Stimulated activated CD8-positive, alpha-beta memory T cell treated with anti-CD3 and anti-CD28 coated beads, Interleukin-7, amount 100 ng/mL, for 48 hours (primary cell): ENCODE measurements at places on chromosomes 6 and 20.

DNA sequence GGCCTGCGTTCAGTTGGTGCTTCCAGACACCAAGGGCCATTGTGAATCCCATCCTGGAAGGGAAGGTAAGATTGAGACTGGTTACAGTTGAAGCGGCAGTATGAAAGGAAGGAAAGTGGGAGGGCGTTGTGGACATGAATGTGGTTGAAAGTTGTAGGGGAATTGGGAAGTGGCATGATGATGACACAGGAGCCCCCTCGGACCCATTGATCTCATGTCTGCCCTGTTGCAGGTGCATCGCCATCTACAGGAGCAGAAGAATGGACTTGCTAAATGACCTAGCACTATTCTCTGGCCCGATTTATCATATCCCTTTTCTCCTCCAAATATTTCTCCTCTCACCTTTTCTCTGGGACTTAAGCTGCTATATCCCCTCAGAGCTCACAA is 5.5 kb downstream of the HLA-DQA1 start:
- DNase-seq, result no peak

- DNase-seq, result no peak
Measured at GRCh38 chr20:53352727-53353440, 240.8 kb downstream of the ZNF217 start.

- no peak for DNase-seq
Measured at GRCh38 chr6:24330137-24330732, 27.6 kb downstream of the DCDC2 start.

GRCh38 chr6:79570129-79571029 is 33.1 kb upstream of the LCA5 start:
- no peak for DNase-seq

GRCh38 chr6:169809386-169809785 is 58.0 kb downstream of the ERMARD start:
- DNase-seq, result no peak

DNA sequence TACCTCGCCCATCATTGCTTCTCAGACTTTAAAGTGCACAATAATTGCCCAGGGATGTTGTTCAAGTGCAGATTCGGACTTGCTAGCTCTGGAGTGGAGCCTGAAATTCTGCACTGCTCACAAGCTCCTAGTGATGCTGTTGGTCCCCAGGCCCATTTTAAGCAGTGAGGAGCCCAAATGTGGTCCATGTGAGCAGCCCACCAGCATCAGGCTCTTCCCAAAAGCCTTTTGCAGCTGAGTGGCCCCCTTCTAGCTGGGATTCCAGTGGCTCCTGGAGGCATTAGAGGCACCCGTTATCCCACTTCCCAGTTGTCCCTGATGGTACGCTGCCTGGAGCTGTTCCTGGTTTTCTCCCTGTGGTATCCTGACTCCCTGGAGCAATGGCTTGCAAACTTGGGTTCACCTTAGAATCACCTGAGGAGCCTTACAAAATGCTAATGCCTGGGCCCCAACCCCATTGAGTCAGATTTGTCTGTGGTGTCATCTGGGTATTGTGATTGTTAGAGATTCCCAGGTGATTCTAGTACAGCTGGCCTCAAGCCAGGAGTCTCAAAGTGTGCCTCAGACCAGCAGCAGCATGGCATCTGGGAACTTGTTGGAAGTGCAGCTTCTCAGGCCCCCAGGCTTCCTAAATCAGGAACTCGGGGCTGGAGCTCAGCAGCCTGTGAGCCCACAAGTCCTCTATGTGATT is 186.9 kb upstream of the SLC24A3 start:
- no peak for DNase-seq

DNA sequence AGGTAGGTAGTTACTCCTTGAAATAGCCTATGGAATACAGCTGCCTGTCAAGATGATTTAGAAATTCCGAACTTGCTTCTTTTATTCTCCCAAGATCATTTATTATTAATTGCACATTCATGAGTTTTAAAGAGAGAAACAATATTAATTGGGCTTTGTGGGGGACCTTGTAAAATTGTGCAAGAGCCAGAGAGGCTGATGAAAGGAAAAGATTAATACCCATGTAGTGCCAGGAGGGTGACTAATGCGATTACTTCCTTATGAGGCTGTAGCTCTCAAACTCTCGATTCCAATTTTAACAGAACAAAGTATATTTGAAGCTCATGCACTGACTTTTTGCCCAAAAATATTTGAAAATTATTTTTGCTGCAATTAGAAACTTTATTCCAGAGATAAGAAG is 423.8 kb upstream of the ID4 start:
- DNase-seq, result no peak

DNA sequence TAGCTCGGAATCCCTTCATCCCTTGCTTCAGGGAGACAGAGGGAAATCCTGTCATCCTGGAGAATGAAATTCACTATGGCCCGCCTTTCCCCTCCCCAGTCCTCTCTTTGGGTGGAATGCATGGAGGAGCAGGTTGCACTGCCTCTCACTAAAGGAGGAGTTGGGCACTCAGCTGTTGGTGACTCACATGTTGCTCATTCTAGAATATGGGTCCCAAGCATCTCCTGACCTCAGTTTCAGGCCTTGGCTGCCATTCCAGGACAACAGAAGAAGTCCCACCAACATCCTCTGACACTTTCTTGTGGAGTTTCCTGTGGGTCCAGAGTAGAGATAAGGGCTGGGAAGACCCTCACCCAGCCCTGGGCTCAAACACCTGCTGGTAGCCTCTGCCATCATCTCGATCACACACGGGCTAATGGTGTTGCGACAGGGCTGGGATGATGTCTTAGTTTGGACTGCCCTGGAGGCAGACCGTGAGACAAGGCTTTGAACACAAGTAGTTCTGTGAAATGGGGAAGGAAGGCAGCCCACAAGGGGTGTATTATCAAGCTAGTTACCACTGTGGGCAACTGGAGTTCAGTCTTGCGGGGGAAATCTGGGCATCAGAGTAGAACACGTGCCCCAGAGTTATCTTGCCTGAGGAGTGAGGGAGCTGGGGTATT is 52.4 kb upstream of the RNF24 start:
- no peak for DNase-seq

DNA sequence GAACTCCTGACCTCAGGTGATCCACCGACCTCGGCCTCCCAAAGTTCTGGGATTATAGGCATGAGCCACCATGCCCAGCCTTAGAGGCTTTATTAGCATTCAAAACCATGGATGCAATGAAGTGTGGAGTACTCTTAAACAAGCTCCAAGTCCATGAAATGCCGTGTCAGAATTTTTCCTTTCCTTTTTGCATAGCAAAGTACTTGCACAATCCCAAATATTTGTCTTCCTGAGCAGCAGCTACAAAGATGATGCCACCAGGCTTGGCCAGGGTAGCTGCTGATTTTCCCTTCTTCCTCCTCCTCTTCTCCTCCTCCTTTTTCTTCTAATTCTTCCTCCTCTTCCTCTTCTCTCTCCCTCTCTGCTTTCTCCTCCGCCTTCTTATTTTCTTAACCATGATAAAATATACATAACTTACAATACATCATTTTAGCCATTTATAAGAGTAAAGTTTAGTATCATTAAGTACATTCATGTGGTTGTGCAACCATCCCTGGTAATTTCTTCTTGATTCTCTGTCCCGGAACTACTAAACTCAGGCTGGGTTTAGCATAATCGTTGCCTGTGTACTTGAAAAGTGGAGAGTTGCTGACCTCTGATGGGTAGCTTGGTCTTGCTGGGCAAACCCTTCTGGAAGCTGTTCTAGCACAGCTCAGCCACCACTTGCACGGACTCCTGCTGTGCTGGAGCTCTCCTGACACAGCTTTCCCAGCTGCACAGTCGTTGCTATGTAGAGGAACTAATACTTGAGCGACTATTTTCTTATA is 20.3 kb downstream of the MUCL3 start:
- no peak for DNase-seq

DNA sequence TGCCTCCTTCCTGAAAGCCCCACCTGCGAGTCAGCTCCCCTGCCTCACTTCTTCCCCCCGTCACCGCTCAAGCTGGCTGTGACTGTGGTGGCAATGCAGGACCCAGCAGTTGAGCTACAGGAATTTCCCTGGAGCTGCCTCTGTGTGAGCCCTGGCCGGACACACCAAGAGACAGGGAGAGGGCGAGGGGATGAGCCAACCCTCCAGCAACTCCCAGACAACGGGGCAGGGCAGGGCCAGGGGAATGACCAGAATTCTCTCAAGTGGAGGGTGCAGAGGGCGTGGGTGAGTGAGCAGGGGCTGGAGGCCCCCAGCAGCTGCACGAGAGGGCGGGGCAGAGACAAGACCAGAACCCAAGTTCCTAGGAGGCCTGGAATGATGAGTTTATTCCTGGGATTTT is 4.9 kb upstream of the ARFGAP1 start:
- no peak for DNase-seq

DNA sequence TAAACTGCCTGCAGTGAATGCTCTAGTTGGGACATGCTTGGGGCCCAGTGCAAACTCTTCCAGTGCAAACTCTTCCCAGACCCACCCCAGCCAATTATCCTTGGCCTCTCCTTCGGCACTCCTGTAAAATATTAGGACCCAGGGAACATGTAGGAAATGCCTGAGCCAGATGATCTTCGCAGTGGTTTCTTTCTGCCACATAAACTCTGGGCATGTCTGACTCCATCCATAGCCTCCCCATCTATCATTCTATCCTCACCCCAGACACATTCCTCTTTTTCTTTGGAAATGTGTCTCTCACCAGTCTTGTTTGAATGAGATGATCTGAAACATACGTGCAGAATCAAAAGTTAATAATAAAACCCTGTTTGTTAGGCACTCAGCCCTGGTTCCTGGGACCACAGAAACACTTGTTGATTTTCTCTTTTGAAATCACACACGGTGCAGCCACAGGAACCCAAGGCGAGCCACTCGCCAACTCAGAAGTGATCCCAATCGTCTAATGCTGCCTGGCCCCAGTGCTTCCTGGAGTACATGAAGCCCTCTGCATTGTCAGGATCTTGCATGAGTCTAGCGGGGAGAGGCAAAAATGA is 108.9 kb upstream of the CST7 start:
- DNase-seq, result no peak

- no peak for DNase-seq
Measured at GRCh38 chr6:167684276-167685104, 142.2 kb upstream of the AFDN start.

DNA sequence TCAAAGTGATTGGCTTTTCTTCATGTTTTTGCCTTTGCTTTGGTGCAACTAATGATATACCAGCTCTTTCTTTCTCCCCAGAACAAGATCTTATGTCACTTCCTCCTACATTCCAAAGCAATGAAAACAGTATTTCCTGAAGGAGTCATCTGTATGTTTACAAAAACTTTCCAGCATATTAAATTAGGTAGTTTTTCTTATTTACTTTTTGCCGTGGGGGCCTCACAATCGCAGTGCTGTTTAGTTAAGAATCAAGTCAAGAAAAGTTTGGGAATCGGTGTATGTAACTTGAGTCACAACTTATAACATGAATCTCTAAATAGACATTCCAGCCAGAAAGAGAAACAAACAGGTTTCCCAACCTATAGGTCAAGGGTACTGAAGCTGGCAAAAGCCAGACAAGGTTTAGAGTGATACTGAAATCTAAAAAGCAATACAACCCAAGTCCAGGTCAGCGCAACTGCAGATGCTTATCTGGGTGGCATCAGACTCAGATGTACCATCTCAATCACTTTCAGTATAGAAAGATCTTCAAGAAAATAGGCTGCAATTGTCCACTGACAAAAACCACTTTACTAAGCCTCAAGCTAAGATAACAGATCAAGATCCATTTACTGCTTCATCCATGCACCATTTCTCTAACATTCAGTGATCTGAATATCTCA is 63.6 kb downstream of the IPCEF1 start:
- no peak for DNase-seq

GRCh38 chr6:54717849-54718455 is 128.6 kb upstream of the FAM83B start:
- DNase-seq, result no peak

DNA sequence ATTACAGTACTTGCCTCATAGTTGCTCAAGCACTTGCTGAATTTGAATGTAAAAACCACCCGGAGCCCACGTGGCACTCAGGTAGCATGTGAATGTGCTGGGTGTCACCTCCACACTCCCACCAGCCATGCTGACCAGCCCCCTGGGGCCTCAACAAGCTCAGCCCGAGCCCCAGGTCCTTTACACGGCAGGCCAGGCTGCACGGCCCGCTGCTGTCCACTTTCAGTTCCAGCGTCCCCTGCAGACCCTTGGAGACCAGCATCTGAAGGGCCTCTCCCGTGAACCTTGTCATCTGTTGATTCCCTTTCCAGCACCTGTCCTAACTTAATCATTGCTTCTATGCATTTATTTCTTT is 33.3 kb upstream of the ZBP1 start:
- no peak for DNase-seq

DNA sequence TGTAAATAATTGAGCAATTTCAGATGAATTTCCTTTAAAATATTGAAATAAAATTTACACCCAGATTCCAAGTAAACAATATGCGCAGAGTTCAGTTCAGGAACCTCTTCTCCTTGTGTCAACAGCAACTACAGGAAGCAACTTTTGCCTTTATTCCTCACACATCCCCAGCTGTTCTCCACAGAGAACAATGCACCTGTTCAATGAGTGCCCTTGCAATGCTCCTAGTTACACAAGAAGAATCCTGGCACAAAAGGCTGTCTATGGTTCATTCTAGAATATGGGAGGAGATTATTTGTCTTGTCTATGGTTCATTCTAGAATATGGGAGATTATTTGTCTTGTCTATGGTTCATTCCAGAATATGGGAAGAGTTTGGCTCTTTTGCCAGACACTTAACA is 454.9 kb downstream of the BTBD3 start:
- no peak for DNase-seq

DNA sequence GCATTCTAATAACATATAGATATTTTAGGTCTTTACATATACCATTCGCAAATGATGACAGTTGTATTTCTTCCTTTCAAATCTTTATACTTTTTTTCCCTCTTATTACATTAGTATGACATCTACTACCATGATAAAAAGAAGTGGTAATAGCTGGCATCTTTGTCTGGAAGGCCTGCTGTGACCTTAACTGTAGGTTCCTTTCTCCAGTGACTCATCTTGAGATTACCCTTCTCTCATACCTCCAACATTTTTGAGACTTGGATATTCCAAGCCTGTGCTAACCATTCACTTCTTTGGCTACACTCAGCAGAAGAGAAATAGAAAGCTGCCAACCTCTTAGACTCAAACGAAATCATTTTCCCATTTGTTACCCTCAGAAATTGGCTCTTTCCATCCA is 30.3 kb downstream of the ZKSCAN8 start:
- no peak for DNase-seq

GRCh38 chr6:124917769-124918168 is 44.5 kb upstream of the RNF217 start:
- no peak for DNase-seq

DNA sequence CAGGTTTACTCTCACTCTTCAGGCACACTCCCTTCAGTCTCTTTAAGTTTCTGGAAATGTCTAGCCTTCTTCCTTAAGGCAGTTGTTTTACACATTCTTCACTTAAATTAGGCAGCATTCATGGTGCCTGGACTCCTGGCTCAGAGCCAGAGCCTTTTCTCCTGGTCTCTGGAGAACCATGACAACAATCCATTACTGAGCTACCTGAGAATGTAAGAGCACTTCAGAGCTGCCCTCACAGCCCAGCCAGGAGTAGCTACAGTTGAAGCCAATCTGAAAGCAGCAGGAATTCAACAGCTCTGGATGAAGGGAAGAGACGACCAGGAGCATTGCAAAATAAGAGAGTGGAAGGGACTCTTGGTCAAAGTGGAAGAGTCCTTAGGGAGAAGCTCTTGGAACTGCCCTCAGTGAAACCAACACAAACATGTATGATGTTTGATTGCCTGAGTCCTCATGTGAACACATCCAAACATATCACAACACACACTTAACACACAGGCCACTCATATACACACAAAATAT is 416.8 kb upstream of the SPTLC3 start:
- DNase-seq, result no peak
